ENCODE measurements at places on chromosomes 5 and 9.

GRCh38 chr5:157924931-157925729 is 66.2 kb upstream of the CLINT1 start:
- DNase-seq = no peak

DNA sequence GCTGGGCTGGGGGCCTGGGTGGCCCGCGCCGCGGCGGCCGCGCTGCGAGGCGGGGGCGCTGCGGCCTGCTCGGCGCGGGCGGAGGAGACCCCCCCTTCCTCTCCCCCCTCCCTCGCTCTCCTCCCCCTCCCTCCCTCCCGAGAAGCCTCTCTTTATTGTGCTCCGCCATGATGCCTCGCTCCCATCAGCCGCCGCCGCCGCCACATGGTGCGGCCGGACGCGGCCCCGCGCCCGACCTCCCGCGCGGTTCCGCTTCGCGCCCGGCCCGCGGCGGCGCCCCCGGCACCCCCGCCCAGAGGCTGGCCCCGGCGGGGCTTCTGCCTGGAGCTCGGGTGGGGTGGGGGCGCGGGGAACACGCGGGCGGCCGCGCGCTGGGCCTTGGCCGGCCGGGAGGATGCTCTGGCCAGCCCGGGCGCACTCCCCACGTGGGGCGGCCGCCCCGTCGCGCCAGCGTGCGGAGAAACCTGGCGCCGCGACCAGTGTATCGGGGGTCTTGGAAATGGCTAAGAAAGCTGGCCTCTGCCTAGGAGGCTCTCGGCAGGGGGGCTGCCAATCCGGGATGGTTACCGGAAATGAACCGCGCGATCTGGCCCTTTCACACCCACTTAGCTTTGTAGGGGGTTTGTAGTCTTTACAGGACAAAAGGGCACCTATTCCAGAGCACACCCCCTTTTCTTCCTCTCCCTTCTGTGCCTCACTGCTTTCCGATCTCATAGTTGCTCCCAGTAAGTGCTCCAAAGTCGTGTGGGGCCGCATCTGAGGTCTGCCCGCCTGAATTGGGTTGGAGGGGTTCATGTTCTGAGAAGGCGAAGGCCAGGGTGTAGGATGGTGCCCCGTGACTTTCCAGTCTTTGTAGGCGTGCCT is 1.0 kb downstream of the SET start:
- peak; percentile 70 for DNase-seq

GRCh38 chr5:14895301-14895700 is 23.7 kb upstream of the ANKH start:
- no peak for DNase-seq

GRCh38 chr9:134125413-134126095 is 10.3 kb upstream of the WDR5 start:
- no peak for DNase-seq

DNA sequence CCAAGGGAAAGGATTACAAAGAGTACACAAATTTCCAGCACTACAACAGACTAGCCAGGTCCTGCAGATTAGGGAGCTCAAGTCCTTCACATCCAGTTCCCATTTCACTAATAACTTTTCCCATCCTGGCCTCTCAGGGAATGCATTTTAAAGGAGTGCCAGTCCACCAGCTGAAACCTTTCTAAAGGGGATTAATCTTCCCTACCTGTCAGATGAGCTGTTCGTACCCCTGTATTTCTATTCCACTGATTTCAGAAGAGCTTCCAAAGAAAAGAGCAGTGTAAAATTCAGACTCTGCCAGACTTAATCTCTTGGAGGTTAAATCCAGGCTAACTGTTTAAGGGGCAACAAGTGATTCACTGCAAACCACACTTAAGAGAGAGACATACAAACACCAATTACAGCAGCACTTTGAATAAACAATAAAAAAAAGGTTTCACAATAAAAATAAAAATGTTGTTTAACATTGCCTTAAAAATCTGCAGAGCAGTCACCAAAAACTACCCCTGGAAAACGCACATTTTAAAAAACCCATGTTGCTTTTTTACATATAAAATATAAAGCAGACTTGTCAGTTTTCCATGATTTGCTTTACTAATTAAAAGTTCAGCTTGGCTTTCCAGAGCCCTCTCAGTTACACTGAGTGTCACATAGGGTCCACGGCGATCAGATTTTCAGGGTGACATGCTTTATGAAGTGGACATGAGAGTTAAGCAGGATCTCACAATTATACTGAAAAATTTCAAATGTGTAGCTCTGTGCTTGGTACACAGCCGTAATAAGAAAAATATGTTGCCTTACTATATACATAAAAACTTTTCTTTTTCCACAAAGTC is 3.2 kb downstream of the ROR2 start:
- DNase-seq = no peak

DNA sequence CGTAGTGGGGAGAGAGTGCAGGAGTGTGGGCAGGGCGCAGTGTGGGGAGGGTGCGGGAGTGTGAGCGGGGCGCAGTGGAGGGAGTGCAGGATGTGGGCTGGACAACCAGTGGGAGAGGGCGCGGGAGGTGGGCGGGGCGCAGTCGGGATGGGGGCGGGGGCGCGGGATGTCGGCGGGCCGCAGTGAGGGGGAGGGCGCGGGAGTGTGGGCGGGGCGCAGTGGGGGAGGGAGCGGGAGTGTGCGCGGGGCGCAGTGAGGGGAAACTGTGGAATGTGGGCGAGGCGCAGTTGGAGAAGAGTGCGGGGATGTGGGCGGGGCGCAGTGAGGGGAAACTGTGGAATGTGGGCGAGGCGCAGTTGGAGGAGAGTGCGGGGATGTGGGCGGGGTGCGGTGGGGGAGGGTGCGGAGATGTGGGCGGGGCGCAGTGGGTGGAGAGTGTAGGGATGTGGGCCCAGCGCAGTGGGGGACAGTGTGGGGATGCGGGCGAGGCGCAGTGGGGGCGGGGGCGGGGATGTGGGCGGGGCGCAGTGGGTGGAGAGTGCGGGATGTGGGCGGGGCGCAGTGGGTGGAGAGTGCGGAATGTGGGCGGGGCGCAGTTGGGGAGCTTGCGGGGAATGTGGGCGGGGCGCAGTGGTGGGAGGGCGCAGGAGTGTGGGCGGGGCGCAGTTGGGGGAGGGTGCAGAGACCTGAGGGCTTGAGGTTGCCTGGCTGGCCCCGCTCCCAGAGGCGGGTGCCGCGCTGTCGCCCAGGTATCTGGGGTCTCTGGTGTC is at the start of gene NXNL2:
NXNL2 (plus strand) TSS at position 723 of the 770 bp plus-strand sequence. CDS start 257 bp downstream, outside the sequence.
- peak; percentile 86 for DNase-seq

GRCh38 chr9:28782630-28783029 is 1209.3 kb upstream of the C9orf72 start:
- DNase-seq = no peak

DNA sequence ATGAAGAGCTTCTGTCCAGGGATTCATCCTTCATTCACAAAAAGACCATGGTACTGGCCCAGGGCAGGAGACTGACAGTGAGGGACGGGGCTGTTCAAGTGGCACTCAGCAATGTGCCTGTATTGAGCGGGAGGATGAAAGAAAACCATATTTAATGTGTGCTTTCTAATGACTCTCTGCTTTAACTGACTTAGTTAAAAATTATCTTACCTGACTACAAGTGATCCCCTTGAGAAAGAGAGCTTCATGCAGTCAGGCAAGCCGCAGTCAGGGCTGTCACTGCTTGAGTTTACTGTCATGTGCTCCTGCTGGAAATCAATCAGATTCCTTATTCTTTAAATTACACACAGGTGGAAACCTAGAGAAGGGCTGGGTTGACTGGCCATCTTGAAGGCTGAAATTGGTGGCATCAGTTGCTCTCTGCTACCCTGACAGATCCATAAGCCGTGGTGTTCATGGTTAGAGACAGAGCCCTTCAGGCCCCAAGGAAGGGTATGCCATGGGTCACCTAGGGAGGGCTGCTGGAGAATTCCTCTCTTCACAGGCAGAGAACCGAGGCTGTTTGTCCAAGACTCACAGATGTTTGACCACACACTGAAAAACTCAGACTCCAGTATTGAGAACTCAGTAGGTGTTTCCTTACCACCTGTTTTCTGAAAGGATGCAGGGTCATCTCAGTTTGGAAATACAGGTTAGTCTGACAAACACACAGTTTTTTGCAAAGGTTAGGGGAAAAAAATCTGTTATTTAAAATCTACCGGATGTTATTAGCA is 70.9 kb downstream of the TRIO start:
- DNase-seq = no peak

GRCh38 chr9:96061293-96061987 is 185.9 kb downstream of the ERCC6L2 start:
- peak; percentile 76 for DNase-seq

DNA sequence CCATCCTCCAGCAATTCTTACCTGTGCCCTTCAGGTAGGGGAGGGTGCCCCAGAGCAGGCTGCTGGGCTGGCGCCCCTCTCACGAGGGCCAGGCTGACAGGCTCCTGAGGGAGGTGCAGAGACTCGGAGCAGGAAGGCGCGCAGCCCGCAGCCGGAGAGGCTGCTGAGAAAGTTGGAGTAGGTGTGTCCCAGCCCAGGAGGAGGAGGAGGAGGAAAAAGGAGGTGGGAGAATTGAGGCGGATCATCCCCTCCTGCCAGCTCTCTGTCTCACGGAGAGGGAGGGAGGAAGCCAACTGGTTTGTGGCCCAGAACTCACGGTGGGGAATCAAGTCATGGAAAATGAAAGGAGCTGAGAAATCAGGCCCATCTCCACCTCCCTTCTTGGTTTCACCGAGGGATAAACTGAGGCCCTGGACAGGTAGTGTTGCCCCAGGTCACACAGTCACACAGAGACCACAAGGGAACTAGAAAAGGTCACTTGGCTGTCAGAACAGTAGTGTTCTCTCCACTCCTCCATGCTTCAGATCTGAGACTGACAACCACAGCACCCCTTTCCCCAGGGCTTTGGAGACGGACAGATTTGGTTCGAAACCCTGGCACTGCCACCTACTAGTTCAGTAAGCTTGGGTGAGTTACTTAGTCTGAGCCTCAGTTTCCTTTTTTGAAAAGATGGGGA is at the start of gene FAT2:
FAT2 (minus strand) TSS at position 188 of the 676 bp plus-strand sequence. CDS start 22,400 bp downstream, outside the sequence.
- peak; percentile 53 for DNase-seq

DNA sequence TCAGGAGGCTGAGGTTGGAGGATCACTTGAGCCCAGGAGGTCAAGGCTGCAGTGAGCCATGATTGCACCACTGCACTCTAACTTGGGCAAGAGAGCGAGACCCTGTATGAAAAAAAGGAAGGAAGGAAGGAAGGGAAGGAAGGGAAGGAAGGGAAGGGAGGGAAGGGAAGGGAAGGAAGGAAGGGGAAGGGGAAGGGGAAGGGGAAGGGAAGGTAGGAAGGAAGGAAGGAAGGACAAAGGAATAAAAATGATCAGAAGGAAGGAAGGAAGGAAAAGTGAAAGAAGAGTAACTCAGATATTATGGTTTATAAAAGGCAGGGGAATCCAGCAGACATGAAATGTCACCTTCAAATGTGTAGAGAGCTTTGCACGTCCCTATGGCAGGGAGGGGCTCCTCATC is 64.4 kb downstream of the USP20 start:
- DNase-seq = no peak

- no peak for DNase-seq
Observed at GRCh38 chr9:121362813-121363621, 7.0 kb downstream of the STOM start.

DNA sequence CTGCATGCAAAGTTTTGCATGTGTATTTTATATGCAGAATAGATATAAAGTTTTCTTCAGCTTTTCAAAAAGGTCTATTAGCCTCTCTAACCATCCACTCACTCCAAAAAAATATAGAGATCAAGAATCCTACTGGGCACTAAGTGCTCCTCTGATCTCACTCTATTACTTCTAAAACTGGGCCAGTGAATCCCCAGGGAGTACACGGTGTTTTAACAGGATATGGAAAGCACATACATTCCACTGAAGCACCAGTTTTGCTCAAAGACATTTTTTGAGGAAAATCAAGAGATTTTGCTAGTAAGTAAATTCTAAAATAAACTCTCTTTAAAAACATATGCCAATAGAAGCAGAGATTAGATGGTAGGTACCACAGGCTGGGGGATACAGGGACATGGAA is 95.2 kb downstream of the DEPDC1B start:
- no peak for DNase-seq

GRCh38 chr9:72480921-72481320 is 40.5 kb upstream of the TMC1 start:
- no peak for DNase-seq

- DNase-seq = no peak
Observed at GRCh38 chr5:124831687-124832240, 85.3 kb upstream of the ZNF608 start.

GRCh38 chr5:947626-948471 is 55.2 kb downstream of the TRIP13 start:
- DNase-seq = no peak

GRCh38 chr5:53884417-53884816 is 324.0 kb downstream of the NDUFS4 start:
- peak; percentile 63 for DNase-seq

- DNase-seq = peak; percentile 32
Observed at GRCh38 chr5:2752821-2753439, 1.5 kb upstream of the IRX2 start.

GRCh38 chr5:77231471-77232138 is 21.1 kb downstream of the PDE8B start:
- DNase-seq = peak; percentile 87

- DNase-seq = peak; percentile 32
Observed at GRCh38 chr9:130660683-130661450, 3.5 kb upstream of the PRDM12 start.

GRCh38 chr9:98892690-98893089 is 51.0 kb upstream of the COL15A1 start:
- no peak for DNase-seq

DNA sequence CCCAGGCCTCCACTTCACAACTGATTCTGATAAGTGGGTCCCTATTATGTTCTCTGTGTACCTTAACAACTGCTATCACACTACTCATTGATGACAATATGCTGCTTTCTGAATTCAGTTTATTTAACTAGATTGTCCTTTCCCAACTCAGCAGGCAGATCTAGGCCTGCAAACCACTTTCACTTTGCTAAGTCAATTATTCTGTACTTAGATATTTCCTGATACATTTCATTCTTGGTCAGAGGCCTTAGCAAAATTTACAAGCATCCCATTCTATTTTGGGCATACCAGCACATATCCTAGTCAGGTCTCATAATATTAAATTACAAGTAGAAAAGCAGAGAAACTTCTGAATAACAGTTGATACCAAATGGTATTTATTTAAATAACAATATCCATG is 235.7 kb upstream of the HAPLN1 start:
- peak; percentile 36 for DNase-seq

DNA sequence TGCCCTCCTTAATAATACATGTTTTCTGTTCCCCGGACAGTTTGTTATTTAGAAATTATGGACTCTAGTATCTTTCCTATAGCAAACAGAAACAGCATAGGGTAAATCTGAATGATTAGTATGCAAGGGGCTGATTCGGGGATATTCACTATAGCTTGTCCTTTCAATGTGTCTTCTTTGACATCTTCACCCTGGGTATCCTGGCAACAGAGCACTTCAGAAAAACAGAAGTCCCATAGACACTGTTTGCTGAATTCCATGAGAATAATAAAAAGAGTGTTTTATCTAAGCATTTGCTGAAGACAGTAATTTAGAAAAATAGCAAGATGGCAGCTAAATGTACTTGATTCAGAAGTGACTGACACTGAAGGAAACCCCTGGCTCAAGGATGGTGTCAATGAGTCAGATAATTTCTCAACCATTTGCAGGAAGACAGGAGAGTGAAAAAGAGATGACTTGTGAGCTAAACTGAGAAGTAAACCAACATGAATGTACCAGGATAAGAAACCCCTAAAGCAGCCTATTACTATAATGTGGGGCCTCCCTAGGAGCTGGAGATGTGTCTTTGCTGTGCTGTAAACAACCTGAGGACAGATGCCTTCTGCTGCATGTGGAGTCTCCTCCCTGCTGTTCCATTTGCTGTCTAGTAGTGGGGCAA is 246.2 kb downstream of the MAN2A1 start:
- no peak for DNase-seq
